ENCODE measurements at places on chromosomes 5 and 9. TPM values are rescaled to one million over a fixed set of nuclear protein-coding genes. Genes with fewer than 3 reads are reported as not detected.

Gene LCN15
- not detected for total RNA-seq

Gene ADAMTS13
- 2.4 TPM for total RNA-seq

DNA sequence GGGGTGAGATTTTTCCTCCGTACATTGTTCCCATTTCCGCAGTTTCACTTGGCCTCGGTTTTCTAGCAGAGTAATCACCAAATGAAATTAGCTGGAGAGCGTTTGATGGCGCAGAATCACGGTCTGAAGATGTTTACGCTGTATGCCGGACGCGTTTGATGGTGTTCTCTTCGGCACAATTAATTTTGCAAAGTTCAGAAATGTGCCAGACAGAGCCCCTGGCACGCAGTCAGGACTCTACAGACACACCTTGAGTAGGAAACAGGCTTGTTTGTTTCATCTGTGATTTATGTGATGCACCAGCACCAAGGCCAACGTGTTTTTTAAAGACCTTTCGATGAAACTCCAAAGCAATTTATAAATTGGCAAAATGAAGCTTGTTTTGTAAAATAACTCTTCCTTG lies 863 bp upstream of the LIFR start:
- H3K27me3 ChIP-seq = peaks cover 20% of the 10 kb centered on the region
- no peak overlapping the region for H3K27ac ChIP-seq
- no peaks in the 10 kb centered on the region for H3K36me3 ChIP-seq
- DNase-seq = no peak

- H3K27ac ChIP-seq = no peak overlapping the region
- no peak overlapping the region for H3K4me3 ChIP-seq
- peaks cover 17% of the 10 kb centered on the region for H3K36me3 ChIP-seq
- H3K4me1 ChIP-seq = peaks cover 9% of the 10 kb centered on the region
- no peaks in the 10 kb centered on the region for H3K27me3 ChIP-seq
Observed at GRCh38 chr5:1796371-1797102, 3.1 kb downstream of the MRPL36 start.

- no peak for DNase-seq
- H3K27me3 ChIP-seq = no peaks in the 10 kb centered on the region
- no peak overlapping the region for H3K27ac ChIP-seq
- no peaks in the 10 kb centered on the region for H3K4me1 ChIP-seq
- no peak overlapping the region for H3K4me3 ChIP-seq
Observed at GRCh38 chr5:51172903-51173626, 210.2 kb upstream of the ISL1 start.

Measured in T-cell (primary cell).